Ecto neural progenitor cell (in vitro differentiated cells): ENCODE measurements at places on chromosomes 1 and 21.

DNA sequence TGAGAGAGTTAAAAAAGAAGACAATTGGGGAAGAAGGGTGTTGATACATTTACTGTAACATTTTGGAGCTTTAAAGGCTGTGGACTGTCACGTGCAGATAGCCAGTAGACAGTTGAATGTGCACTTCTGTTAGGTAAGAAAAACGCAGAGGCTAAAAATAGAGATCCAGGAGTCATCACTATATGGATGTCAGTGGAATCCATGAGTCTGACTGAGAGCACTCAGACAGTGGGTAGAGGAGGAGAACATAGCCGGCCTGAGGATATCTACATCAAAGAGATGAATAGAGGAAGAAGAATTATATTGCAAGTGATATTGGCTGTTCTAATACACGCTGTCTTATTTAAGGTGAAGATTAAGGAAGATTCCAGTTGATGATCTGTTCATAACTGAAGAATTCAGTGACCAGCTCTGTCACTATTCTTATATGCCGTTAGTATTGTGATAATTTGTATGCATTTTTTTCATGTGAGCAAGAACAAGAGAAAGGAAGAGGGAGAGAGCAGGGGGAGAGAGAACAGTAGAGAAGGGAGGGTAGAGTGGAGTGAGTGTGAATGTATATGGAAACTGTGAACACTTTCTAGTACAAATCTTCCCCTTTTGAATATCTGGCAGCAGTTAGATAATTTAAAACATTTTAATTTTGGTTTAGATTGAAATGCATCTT is 344.8 kb downstream of the CHRM3 start:
- no peak for DNase-seq

DNA sequence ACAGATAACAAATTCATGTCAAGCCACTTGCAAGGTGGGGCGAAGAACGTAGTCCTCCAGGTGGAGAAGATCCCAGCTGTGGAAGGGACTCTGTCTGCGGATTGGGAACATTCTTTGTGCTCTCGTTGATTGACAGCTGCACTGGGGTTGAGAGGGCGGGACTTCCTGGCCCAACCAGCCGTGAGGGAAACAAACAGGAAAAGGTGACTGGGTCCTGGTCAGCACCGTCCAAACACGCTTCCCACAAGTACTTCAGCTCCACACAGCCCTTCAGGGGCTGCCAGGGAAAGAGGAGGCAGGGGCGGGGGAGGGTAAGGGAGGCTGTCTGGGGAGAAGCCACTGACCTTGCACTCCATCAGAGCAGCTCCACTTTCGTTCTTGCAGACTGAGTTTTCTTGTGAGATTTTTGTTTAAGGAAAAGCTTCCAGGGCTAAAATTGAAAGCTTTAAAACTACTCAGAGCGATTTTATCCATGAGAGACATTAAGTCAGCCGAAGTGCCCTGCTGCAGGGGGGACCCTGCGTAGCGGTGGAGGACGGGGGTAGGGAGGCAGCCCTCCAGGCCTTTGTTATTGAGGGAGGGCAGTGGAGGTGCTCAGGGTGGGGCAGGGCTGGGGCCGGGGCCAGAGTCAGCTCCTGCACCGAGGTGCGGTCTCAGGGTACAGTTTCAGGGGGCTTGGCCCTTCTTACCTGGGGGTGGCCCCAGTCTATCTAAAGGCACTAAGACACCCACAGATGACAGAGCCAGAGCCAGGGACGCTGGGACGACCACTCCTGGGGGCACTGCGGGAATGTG is 21.6 kb upstream of the STUM start:
- peak; percentile 61 for DNase-seq

GRCh38 chr1:205436776-205437410 is 15.0 kb upstream of the LEMD1 start:
- no peak for DNase-seq

GRCh38 chr21:44352253-44352860 is 1.1 kb upstream of the TRPM2 start:
- DNase-seq, result no peak

DNA sequence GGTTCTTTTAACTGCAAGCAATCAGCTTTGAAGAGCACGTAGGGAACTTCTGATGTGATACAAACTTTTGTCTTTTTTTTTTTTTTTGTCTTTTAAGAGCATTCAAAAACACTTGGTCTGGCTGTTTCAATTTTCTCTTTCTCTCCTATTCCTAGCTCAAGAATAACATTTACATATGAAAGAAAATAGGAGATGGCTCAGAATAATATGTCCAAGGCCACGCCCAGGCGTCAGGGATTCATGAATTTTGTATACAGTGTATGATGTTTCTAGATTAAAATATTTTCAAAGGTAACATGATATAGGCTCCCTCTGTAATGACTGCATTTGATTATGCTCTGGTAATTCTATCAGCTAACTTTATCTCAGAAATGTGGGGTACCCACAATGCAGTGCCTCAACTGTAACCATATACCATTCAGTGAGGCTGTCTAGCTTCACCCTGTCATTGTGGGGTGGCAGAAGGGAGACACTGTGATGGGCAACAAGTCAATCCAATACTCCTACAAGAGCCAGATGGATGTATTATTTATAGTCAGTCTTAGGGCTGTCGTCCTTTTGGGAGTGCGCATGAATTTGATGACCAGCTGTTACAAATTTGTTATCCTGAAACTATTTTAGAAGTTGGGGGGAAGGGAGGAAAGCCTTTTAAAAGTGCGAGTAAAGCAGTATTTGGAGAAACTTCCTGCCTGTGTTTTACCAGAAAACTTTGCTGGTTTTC is 1.5 kb upstream of the AKNAD1 start:
- no peak for DNase-seq

GRCh38 chr1:204169858-204170257 is 3.7 kb upstream of the REN start:
- no peak for DNase-seq

DNA sequence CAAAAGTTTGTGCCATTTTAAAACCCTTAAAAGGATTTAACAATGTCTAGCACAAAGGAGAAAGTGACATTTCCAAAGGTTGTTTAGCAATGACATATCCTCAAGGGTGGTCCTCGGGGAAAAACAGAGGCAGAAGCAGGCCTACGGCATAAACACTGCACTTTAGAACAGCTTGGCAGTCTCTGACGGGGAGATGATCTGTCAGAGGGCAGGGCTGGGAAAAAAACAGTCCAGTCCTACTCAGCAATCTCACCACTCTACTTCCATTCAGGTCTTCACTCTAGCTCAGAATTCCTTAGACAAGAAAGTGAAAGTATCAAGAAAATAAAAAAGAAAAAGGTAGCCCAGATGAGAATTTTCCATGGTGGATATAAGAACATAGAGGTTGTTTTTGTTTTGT is 4.1 kb downstream of the CRYZ start:
- DNase-seq, result no peak

GRCh38 chr1:202351725-202352124 is 3.2 kb downstream of the PPP1R12B start:
- DNase-seq, result no peak
